ENCODE measurements at places on chromosomes 11 and 22. TPM values are rescaled to one million over a fixed set of nuclear protein-coding genes. Genes with fewer than 3 reads are reported as not detected.

The OR5B17 gene
- total RNA-seq: not detected

The C1QTNF6 gene
- total RNA-seq: 4.6 TPM

The FGF19 gene
- total RNA-seq: not detected

The KCNQ1OT1 gene
- 1.5 TPM for total RNA-seq

The OR4A16 gene
- not detected for total RNA-seq

The POU2AF1 gene
- 0.11 TPM for total RNA-seq

- no peak for DNase-seq
Measured at GRCh38 chr11:34806875-34807274, 109.3 kb downstream of the APIP start.

DNA sequence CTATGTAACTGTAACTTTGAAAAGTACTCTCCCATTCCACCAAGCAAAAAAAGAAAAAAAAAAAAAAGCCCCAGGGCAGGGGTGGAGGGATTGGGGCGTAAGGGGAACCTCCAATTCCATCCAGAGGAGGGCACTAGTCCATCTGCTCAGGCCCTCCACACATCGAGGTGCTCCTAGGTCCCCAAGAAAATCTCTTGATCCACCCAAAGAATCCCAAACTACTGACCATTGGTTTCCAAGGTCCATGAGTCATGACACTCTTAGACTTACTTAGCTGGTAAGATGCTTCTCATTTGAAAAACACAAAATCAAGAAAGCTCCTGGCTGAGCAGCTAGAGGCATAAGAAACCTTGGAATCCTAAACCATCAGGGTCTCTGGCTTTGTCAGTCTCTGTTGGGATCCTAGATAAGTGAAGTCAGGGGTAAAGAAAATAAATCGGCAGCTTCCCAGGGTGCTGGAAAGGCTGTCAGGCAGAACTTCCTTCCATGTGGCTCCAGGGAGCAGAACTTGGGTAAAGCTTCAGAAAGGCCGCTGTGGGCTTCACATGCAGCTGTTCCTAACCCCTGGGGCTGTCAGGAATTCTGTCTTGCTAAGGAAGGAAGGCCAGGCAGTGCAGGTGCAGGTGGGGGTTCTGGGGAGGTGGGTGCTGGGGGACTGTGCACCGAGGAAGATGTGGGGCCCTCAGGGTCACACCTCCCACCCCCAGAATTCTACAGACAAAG lies 49.4 kb upstream of the ADA2 start:
- no peak for DNase-seq

DNA sequence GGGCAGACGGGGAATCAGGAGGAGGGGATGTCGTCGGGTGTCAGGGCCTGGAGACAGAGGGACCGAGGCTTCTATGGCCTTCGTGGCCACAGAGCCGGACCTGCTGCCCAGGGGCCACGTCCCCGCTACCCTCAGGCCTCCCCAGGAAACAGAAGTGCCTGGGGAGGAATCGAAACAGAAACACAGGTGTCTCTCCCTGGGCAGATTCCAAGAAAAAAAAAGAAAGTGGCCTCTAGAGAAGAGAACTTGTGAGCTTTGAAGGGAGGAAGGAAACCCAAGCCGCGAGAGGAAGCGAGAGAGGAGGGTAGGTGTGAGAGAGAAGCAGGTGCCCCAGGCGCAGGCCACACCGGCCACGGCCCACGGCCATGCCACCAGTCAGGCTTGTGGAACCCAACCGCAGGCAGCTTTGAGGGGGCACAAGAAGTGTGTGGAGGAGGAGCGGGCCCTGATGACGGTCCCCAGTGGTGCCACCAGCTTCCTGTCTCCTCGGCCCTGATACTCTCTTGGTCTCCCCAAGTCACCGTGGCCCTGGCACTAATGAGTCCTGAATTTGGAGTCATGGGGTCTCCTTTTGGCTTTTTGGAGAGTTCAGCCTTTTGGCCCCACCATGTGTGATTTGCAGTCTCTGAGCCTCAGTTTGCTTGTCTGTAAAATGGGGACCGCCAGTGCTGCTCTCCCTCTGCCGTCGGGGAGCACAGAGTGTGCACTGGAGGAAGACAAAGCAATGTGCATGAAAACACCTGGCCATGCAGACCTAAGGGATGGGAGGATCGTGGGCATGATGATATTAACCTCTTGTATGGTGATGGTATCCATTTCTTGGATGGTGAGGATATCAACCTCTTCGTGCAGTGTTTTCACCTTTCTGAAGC lies 25.2 kb downstream of the LIF start:
- DNase-seq: no peak

DNA sequence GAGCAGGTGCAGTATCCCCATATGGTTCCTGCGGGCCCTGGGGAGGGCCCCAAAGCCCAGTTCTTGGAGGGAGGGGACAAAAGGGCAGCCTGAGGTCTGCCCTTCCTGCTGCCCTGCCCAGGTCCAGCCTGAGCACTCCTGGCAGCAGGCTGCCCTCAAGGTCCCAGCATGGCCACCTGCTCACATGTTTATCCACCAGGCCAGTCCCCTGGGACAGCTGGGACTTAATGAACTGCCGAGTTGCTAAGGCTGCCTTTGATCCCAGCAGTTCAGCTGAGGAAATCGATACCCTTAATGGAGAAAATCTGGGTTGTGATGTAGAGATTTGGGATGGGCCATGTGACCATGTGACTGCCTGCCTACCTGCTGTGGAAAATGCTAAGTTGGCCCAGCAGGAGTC lies 146.2 kb downstream of the TRIM29 start:
- no peak for DNase-seq

DNA sequence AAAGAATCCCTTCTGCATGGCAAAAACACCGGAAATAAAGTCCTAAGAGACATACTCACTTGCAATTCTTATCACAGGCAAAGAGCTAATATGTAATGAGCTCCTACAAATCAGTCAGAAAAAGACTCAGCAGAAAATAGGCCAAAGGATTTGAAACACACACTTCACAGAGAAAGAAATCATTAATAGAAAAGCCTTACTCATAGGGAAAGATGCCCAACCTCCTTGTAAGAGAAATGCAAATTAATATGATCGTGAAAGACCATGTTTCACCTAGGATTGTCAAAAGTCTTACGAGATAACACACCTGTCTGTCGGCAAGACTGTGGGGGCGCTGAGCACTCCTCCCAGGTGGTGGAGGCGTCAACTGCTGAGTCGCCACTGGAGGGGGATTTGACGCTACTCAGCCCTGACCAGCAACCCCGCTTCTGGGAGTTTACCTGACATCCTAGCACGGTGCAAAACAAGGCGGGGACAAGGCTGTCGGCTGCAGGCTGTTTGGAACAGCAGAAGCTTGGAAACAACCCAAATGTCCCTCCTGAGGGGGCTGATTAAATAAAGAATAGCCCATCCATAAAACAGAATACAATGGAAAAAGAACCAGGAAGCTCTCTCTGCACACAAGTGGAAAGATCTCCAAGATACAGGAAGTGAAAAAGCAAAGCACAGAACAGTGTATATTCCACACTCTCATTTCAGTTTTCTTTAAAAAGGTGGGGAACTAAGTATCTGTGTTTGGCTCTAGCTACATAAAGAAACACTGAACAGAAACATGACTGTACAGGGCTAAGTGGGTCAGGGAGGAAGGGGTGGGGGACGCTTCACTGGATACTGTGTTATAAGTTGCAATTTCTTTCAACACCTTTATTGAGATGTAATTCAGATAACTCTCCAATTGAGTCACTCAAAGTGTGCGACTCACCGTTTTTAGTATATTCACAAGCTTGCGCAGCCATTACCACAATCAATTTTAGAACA lies 11.5 kb downstream of the CSNK1E start:
- no peak for DNase-seq

DNA sequence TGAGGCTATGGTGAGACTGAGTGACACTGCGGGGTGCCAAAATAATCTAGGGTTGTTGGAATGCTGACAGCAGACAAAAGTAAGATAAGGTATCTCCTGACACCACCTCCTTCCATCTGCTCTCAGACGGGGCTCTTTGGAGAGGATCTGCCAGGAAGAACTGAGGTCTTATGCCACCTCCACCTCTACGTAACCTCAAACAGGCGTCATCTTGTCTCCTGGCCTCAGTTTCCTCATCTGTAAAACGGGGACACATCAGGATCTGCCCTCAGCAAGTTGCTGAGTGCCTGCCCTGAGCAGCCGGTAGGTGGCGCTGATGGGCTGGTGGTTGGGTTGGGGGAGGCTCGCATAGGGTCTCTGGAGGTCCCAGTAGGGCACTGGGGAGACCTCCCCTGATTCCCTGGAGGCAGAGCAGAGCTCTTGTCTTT lies 1.7 kb upstream of the MYEOV start:
- no peak for DNase-seq

GRCh38 chr11:78573681-78574080 lies 983 bp downstream of the NARS2 start:
- DNase-seq: no peak

Data from ascending aorta (tissue), 2 donors.